ENCODE measurements at places on chromosomes 2 and 18. TPM values are rescaled to one million over a fixed set of nuclear protein-coding genes. Genes with fewer than 3 reads are reported as not detected.
A peak's percentile ranks its signal among the peaks of the same experiment; 100 is the strongest.

DNA sequence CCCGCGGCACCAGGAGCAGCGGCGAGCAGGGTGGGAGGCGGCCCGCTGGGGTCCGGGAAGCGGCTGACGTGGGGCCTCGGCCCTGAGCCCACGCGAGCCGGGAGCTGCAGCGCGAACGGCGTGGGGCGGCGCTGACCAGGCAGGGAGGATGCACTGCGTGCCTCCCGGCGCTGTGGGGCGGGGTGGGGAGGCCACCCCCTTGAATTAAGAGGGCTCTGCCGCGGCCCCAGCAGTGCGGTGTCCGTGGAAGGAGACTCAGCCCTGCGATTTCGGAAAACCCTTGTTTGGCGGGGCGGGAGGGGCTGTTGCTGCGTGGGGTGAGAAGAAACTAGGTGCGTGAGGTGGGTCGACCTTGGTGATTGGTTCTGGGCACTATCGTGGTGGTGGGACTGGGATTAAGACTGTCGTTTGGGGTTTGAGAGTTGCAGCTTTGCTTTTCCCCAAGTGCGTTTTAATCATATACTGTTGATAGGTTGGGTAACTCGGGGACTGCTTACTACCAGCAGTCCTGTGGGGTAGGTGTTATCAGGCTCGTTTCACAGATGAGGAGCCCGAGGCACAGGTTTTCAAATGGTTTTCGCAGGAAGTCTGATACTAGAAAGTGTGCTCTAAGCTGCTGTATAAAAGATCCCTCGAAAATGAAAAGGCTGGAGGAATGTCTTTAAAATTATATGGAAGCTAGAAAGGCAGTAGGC is 722 bp downstream of the ACSL3 start:
- peak; percentile 46 for DNase-seq

DNA sequence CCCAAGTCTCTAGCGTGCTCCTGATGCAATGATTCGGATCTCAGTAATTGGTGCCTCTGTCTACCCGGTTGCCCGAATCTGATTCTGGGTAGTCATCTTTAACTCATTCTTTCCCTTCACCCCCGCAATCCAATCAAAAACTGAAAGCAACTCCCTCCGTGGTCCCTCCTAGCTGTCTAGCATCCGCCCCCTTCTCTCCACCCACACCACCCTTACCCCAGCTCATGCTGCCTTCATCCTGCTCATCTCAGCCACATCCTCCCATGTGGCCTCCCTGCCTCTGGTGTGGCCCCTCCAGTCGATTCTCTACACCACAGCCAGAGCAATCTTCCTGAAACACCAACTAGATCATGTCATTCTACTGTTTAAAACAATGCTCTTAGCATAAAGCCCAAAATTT is 62.3 kb downstream of the TTC32 start:
- no peak for DNase-seq

The ANKRD30B gene
- polyA plus RNA-seq = not detected

The SOCS6 gene
- polyA plus RNA-seq = 1.4 TPM

DNA sequence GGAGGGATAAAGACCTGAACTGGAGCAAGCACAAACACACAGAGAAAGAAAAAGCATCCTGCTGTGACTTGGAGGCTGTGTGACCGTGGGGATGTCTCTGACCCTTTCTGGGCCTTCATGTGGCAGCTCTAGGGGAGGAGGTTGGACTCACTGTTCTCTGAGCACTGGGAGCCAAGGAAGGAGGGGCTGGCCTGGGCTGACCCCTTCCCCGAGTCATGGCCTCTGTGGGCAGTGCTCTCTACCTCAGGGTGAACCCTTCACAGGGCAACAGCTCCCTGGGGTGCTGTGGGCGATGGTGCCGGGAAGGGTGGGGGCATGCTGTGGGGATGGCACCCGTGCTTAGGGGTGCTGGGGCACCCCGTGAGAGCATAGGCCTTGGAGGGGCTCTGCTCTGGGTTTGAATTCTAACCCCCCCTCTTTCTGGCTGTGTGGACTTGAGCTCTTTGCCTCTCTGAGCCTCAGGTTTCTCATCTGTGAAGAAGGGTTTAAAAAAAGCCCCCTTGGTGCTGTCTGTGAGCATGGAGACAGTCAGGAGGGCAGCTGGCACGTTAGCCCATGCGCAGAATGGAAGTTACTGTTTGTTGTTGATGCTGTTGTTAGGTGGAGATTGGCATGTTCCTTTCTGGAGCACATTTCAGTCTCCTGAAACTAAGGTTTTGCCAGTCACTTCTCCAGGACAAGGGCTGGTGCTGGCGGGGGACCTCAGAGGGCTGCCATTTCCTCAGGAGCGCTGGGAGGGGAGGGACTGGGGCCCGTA is 700 bp downstream of the TOGARAM2 start:
- DNase-seq = no peak

The CDH19 gene
- polyA plus RNA-seq = not detected

- DNase-seq = peak; percentile 57
Measured at GRCh38 chr2:109513749-109514588, 99.8 kb downstream of the SEPTIN10 start.

DNA sequence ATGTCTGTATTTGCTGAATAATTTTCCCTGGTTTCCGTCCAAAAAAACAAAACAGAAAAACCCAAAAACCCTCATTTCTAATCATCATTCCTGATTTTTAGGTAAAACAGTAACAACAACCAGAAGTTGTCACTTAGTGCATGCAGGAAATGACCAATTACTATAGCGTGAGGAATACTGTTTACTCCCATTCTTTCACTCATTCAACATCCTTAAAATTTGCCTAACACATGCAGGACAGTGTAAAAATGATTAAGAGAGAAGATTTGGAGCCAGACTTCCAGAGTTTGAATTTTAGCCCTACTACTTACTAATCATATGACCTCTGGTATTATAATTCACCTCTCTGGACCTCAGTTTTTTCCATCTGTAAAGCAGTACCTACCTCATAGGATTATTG is 83.1 kb downstream of the FIGN start:
- DNase-seq = no peak

DNA sequence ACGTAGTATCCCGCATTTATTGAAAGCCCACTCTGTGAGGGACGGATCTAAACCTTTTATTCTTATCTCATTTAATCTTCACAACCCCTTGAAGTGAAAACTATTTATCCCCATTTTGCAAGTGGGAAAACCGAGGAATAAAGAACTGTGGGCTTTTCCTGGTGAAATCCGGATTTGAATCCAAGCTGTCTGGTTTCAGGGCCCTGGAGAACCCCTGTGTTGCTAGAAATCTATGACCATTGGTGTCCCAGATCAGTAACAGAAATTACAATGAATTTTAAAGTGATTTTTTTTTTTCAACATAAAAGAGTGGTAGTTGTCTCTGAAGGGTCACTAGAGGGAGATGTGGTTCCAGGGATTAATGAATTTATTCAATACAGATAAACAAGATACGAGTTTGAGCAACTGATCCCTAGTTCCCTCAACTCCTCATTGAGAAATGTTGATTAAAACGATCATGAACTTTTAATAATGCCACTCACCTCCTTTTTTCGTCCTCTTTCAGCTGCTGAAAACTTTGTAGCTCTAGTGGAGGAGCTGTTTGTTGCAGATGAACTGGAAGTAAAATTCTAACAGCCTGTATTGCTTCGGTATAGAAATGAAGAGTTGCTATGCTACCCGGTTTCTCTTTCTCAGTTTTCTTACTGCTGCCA is 940 bp downstream of the XRCC5 start:
- no peak for DNase-seq

GRCh38 chr2:39215545-39215944 is 28.2 kb downstream of the CDKL4 start:
- no peak for DNase-seq

DNA sequence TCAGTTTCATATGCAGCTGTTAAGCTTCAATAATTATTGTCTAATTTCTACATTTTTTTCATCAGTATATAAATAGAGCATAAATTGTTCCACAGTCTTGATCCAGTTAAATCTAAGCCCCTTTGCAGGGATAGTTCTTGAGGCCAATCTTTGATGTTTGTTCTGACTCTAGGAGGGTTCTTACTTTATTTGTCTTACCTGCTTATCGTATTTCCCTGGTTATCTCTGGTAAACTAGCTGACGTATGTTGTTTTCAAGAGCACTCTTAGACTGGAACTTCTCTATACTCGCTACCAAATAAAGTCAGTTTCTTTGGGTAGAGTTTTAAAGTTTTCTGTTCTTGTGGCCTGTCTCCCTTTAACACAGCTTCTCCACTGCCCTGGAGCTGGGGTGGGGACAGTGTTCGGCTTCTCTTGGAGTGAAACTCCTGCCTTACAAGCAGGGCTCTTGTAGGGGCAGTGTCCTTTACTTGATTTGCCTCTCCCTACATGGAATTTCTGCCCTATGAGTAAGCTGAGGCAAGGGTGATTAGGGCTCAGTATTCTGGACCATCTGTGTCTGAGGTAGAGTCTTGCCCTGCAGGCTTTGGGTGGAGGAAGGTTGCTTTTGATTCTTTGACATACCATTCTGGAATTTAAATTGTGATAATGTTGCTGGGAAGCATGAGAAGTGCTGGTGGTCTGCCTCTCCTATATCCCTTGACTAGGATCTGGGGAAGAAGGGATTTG is 90.3 kb downstream of the PTPN4 start:
- DNase-seq = no peak

DNA sequence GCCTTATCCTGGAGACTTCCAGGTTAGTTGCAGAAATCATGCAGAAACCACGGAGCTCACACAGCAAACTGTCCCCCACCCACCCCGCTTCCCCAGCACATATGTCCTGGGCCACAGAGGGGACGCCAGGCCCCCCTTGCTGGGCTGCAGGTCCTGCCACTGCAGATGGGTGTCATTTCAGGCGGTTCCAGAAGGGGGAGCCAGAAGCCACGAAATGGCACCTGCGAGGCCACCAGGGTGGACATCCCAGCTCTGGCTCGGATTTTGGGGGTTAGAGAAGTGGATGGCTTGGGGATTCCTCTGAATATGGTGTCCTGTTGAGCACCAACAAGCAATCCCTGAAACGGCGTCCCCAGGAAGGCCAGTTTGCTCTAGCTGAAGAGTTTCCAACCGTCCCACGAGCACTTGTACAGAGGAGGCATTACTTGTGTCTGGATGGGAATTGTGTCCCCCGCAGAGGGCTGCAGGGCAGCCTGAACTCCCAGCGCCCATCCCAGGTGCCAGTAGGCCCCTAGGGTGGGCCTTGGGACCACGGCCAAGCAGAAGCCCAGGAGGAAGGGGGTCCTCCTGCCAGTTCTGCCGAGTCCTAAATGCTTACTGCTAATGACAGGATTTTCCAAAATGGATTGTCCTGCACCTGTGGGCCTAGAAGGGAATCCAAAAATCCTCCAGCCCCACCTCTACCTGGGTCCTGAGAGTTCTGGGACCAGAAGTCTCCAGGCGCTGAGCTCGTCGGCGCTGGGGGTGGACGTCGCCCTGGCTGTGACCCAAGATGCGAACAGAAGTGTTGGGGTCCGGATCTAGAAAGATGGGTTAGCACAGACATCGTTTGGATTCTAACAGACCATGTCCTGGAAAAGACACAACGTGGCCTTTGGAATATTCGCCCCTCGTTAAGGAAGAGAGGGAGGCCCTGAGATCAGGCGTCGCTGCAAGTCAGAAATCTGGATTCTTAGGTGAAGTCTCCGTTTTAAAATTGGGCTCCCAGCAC is 14.6 kb upstream of the NFATC1 start:
- DNase-seq = peak; percentile 63

The REL gene
- polyA plus RNA-seq = 47.7 TPM

The DHRS9 gene
- 0.31 TPM for polyA plus RNA-seq

DNA sequence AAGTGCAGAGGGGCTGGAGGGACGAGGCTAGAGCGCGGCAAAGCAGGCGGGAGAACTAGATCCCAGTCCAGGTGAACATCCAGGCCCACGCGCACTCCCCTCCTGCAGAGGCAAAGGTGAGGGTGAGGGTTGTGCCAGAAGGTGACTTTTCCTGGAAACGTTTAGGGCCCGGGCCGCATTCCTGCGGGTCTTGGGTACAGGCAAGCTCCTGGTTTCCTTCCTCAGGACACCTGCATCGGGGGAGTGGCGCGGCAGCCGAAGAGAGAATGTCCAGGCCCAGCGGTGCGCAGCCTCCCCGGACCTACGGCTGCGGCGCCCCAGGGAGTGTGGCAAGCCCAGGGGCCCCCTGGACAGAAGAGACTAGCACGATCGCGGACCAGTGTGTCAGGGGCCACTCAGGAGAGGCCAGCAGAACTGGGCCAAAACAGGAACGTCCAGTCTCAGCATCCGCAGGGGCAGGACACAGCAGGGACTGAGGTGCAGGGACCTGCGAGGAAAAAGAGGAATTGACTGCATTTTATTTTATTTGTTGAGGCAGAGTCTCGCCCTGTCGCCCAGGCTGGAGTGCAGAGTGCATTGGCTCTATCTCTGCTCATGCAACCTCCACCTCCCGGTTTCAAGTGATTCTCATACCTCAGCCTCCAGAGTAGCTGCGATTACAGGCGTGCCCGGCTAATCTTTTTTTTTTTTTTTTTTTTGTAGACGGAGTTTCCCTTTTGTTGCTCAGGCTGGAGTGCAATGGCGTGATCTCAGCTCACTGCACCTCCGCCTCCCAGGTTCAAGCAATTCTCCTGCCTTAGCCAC is 8.7 kb upstream of the IMPA2 start:
- DNase-seq = no peak

The LRPPRC gene
- polyA plus RNA-seq = 33.3 TPM

DNA sequence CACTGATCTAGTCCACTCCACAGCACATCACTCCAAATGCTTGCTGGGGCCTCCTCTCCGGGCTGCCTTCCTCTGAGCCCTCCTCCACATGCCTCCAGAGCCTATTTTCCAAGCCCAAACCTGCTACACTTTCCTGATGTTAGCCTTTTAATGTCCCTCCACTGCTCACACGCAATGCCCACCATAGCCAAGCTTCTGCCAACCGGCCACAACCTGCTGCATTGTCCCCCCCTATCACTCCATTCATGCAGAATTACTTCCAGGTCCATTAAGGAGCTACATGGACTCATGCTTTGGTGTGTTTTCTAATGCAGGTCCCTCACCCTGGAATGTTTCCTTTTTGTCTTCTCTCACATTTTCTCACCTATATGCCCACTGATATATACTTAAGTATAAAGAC is 129.3 kb downstream of the MARCHF4 start:
- DNase-seq = no peak

DNA sequence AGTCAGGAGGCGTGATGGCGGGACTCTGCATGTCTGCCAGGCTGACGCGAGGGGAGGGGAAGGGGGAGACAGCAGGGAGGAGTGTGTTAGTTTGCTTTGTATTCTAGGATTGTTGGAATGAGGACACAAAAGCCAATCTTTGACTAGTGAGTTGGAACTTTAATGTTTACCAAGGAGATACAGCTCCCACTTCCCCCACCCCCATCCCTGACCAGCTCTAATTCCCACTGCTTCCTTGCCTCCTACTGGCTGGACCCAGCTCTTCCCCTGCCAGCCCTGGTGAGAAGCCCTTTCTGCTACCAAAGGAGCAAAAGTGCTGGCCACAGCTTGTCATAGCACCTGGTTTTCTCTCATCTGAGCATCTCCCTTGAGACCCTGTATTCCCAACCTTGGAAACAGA is 84.5 kb downstream of the CELF4 start:
- no peak for DNase-seq
